ENCODE measurements at places on chromosomes 5 and 9.

- no peak for DNase-seq
Observed at GRCh38 chr5:23303836-23304235, 203.6 kb upstream of the PRDM9 start.

DNA sequence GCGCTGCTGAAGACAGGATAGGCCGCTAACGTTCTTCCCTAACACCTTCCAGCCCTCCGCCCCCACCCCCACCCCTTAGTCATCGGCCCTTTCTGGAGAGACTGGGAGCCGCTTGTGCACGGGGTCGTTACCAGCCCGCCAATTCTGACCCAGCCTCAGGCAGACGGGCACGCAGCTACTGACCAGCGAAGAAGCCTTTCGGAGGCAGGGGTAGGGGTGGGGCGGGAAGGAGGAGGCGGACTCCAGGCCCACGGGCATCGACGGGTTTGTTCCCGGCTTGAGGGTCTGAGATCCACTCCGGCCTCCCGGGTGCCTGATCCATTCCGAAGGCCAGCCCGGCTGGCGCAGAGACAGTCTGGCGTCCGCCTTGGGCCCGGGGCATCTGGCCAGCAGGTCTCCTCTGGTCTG is 729 bp upstream of the HAND1 start:
- DNase-seq, result no peak

DNA sequence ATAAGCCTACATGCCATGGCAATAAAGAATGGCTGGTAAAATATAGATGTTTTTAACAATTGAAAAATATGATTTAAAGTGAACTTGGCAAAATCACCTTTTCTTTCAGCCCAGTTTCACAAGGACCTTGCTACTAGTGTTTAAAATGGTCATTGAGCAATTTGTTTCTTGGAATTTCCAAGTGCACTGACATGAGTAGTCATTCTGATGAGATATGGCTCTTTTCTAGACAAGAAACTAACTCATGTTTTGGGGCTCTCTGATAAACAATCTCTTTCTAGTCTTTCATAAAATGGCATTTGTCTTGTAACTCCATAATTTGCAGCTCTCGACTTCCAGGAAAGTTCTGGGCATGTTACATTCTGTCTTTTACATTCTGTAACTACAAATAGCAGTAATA is 176.8 kb downstream of the NR2F1-AS1 start:
- no peak for DNase-seq

DNA sequence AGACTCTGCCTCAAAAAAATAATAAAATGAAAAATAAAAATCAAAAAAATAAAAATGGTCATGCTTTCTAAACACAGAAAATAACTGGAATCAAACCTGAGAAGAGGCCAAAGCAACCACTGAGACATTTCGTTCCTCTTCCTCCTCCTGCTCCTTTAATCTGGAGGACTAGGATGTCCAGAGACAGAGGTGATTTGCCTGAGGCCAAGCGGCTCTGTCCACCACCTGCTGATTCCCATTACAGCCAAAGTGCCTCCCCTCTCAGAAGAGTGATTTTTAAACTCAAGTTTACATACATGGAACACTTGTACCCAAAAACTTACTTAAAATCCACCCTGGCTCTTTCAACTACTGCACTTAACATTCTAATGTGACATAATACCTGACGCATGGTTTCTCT is 65.6 kb downstream of the TLE1 start:
- DNase-seq, result no peak

DNA sequence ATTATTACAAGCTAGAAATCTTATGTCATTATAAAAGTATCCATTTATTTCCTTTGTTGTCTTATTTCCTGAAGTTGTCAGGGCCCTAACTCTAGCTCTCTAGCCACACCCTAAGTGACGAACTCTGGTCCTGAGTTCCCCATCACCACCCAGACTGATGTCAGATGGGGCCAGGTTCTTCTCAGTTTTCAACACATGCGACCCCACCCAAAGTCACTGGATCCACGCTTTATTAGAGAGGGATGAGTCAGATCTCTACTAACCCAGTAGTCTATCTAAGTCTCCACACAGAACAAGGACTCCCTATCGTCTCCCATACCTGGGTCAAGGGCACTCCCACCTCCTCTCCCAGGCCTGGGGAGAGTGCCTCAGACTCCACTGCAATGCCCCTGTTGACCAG is 6.8 kb upstream of the FEM1C start:
- no peak for DNase-seq

DNA sequence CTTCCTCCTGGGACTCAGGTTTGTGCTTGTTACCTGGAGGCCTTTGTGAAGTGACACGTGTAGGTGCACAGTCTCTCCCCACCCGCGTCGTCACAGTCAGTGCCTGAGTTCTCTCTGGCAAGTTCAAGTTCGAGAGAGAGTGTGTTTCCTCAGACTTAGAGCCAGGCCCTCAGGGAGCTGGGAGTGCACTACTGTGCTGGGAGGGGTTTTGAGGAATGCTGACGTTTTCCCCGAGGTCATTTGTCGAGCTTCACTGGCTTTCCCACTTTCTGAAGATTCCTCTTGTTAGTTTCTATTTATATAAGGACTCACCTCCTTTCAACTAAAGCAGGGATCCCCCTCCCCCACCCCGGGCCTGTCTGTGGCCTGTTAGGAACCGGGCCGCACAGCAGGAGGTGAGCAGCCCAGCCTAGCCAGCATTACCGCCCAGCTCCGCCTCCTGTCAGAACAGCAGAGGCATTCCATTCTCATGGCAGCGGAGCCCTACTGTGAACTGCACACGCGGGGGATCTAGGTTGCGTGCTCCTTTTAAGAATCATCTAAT is 209.2 kb downstream of the DIRAS2 start:
- DNase-seq, result no peak

GRCh38 chr5:157184117-157184670 is 3.6 kb downstream of the ITK start:
- no peak for DNase-seq
